Femur (tissue), 1 donor: ENCODE measurements at places on chromosomes 1 and 21.

DNA sequence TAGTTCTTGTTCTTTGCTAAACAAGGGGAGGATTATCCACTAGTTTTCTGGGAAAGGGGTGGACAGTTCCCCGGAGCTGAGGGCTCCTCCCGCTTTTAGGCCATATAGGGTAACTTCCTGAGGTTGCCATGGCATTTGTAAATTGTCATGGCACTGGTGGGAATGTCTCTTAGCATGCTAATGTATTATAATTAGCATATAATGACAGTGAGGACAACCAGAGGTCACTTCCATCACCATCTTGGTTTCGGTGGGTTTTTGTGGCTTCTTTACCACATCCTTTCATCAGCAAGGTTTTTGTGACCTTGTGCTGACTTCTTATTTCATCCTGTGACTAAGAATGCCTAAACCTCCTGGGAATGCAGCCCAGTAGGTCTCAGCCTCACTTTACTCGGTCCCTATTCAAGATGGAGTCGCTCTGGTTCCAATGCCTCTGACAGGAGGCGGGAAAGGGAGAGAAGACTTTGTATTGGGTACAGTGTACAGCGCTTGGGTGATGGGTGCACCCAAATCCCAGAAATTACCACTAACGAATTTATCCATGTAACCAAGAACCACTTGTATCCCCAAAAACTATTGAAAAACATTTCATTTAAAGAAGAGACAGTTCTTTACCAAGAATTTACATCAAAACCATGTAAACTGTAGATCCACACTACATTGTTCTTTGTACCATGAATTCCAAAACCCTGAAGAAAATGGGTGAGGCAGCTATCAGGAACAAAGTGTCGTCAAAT is 8.7 kb upstream of the SLC2A5 start:
- DNase-seq = no peak

GRCh38 chr1:8941906-8942305 is 3.8 kb upstream of the CA6 start:
- no peak for DNase-seq

DNA sequence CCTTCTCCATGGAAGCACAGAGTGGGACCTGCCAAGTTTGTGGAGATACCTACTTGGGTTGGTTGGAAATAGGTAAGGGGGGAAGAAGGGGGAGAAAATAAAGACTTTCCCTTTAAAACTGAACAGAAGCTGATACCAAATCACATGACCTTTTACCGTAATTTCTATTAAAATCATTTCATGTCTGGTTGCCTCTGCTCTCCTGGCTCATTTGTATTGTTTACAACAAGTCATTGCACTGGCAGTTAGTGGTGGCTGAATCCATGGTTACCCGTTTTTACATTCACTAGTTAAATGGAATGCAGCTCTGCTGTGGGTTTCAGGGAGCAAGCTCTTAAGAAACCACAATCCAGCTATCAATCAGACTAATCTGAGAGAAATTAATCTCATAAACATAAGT is 353.7 kb upstream of the ESRRG start:
- DNase-seq = no peak

- DNase-seq = no peak
These were observed 64.1 kb downstream of the NOS1AP start for GRCh38 chr1:162133566-162133965.

DNA sequence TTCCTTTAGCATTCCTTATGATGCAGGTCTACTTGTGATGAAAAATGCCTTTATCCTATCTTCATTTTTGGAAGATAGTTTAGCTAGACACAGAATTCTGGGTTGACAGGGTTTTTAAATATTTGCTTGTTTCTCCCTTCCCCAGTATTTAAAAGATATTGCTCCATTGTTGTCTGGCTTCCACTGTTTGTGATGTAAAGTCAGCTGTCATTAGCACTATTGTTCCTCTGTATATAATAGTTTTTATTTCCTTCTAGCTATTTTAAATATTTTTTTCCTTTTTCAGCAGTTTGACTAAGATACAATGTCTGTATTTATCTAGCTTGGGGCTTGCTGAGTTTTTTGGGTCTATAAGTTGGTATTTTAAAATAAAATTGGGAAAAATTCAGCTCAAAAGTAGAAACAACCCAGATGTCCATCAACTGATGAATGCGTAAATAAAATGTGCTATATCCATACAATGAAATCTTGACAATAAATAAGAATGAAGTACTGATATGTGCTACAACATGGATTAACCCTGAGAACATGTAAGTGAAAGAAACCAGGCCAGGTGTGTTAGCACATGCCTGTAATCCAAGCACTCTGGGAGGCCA is 11.2 kb downstream of the IFT25 start:
- DNase-seq = no peak

- no peak for DNase-seq
These were observed 33.3 kb downstream of the SMG7 start for GRCh38 chr1:183505454-183506089.

GRCh38 chr1:9242338-9242969 is 7.9 kb downstream of the H6PD start:
- DNase-seq = no peak

DNA sequence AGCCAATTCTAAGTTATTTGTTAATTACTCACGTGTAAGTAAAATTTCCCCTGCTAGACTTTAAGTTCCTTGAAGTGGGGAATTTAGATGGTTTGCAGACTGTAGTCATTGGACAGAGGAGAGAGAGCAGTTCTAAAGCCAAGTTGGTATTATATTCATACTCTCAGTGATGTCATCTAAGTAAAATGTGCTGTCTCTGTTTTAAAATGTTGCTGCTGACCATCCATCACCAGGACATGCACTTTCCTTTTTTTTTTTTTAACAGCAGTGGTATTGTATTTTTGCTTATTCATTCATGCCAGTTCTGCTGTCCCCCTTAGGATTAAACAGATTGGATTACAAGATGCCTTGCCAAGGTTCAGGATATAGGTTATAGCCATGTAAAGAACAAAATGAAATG is 2.3 kb downstream of the TTLL7 start:
- no peak for DNase-seq

- DNase-seq = no peak
These were observed 93.4 kb upstream of the F3 start for GRCh38 chr1:94634977-94635416.

- no peak for DNase-seq
These were observed 3.8 kb downstream of the SRARP start for GRCh38 chr1:16007671-16008341.

DNA sequence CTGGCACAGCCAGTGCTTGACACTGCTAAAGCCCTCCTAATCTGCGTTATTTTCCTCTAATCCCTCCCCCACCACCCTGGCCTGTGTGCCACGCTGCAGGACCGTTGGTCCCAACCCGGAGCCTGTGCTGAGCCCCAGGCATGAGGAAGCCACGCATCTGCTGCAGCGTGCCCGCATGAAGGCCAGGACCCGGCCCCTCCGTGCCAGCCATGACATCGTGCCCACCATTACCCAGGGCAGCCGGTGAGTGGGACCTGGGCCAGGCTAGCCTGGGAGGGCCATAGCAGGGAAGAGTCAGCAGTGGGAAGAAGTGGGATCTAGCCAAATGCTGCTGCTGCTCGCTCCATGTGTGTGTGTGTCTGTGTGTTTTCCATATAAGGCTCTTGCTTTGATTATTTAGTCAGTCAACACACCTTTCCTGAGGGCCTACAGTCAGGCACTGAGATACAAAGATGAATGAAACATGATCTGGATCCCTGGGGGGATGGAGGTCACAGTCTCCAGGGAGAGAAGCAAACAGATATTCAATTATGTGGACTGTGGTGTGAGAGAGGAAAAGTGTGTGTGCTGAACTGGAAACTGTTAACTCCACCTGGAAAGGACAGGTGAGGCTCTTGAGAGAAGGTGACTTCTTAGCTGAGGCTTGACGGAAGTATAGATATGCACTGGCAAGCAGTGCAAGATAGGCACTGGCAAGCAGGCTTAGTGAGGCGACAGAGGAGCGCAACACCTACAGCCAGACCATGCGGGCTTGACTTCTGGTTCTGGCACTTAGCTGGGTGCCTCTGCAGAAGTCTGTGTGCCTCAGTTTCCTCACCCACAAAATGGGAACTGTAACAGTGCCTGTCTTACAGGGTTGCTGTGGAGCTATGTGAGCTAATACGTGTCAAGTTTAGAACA is 15.9 kb downstream of the KIAA1614 start:
- DNase-seq = no peak

DNA sequence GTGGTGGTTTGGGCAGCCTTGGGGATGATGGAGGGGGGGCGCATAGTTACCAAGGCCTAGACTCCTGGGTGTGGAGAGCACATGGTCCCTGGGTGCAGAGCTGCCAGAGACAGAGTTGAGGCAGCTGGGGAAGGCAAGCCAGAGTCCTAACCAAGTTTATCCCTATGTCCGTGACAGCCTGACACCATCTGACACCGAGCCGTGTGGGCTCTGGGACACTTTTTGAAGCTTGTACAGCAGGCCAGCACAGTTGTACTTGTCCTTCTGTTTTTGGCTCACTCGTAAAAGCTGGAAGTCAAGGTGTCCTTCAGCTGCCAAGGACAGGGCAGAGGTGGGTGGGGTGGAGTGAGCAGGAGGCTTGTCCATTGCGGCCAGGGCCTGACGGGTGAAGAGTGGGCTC is 28.5 kb downstream of the SLC26A9 start:
- DNase-seq = no peak

DNA sequence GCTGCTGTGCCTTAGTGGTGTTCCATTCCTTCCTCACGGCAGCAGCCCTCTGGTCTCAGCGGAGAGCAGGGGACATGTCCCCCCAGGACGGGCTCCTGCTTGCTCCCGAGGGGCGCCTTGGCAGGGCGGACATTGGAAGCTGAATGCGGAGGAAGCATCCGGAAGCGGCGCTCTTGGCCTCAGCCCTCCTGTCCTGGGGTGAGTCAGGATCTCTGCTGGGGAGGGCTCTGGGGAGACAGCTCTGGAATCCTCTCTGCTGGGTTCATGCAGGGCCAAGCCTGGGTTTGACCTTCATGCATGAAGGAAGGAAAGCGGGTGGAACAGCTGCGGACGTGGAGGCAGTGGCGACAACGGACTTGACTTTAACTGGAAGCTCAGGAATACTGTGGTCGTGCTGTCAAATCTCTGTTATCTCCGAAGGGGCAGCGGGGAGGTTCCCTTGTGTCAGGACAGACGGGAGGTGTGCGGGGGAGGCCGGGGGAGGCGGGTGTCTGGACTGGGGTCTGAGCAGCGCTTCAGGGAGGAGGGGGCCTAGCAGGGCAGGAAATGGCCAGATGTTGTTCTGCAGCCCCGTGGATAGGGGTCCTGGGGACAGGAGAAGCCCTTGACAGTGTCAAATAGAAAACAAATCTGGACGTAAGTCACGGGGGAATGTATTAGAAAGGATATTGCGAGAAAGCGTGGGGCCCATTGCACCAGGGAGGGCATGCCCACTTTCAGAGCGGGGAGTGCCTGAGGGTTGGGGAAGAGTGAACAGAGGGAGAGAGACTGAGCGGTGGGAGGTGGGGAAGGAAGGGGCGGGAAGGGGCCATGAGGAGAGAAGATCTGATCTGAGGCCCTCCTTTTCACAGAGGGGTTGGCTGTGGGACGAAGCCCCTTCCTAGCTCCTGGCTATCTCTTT is 26.6 kb downstream of the CRYAA start:
- DNase-seq = peak; percentile 26

GRCh38 chr1:169739980-169740379 is 6.1 kb upstream of the SELE start:
- DNase-seq = no peak

DNA sequence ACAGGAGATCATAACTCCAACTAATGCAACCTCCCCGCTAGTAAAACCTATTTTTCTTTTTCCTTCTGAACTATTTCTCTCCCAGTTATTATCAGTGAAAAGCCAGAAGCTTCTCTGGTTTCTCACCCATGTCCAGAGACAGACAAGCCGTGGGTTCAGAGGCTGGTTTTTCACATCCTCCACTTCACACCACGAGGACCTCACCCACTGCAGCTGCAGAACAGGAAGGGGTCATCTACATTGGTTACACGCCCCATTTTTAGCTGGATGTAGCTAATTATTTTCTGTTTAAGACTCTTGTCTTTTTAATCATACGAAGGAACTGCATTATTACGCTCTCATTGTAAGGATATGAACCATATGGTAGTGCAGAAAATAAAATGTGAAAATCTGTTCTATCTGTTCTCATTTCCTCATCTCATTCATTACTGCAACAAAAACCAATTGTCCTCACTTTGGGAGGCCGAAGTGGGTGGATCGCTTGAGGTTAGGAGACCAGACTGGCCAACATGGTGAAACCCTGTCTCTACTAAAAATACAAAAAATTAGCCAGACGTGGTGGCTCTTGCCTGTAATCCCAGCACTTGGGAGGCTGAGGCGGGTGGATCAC is 39.1 kb upstream of the CLDN14 start:
- no peak for DNase-seq
